ENCODE measurements at places on chromosomes 7 and 10.

DNA sequence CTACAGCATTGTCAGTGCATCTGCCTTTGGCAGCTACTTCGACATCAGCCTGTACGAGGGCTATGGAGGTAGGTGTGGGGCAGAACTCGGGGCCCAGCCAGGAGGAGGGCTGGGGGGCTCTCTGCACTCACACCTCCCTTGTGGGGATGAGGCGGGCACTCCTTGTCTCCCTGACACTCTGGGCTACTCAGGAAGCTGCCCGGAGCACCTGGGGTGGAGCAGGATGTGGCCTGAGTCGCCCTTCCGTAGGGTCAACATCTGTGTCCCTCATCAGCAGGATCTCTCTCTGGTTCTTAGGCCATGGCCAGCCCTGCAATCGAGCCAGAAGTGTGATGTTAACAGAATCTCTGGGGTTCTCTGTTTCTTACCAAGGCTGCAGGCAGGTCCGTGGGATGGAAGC, 40.2 kb downstream of the C10orf105 start:
- DNase-seq: no peak

GRCh38 chr10:84424731-84425167, 96.4 kb downstream of the CCSER2 start:
- no peak for DNase-seq

GRCh38 chr7:35536396-35536826, 158.5 kb downstream of the HERPUD2 start:
- DNase-seq: no peak

DNA sequence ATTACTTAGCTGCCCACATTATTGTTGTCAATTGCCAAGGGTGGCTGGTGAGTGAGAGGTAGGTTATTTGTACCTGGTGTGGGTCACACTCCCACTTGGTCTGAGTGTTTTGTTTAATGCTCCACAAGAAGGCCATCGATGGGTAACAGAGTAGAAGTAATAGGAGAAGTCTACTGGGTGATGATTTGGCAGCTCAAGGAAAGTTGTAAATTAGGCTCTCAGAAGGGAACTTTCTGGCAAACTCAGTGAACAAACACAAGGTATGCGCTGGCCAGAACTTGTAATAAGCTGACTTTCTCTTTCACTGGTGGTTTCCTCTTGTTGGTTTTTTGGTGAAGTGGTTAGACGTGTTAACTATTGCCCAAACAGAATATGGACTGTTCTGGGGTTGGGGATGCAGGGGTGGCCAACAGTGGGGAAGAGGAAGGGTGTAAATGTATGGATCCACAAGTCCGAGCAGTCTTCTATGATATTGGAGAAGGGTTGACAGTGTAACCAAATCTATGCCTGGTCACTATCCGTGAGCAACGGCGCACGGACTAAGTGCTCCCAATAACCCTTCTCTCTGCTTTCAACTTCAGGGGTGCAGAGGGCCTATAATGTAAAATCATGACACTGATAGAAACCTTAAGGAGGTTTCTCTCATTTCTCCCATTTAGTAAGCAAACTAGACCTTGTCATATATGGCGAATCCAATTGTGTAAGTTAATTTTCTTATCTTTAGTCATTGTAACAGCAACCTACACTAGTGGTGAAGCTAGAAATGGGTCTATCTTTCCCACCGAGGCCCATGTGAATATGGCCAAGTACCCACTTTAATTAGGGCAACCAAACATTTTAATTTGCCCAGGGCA, 212.8 kb downstream of the PTEN start:
- no peak for DNase-seq

- DNase-seq: no peak
Measured at GRCh38 chr7:148328906-148329305, 261.7 kb upstream of the C7orf33 start.

- DNase-seq: no peak
Measured at GRCh38 chr7:26880852-26881251, 16.5 kb upstream of the SKAP2 start.
